ENCODE measurements at places on chromosomes 13 and 19.

DNA sequence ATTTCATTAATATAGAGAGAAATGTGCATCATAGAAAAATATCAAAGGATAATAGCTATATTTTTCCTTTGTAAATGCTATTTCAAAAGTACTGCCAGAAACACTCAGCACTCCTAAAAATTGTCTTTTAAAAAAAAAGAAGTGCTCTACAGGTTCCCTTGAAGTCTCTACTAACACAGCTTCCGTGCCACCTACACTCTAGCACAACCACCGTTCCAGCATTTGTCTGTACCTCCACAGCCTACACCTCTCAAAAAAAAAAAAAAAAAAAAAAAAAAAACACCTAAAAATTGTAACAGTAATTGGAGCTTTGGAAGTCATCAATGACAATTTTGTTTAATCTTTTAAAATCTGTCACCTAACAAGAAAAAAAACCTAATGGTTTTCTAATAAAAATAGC, 485.6 kb downstream of the MYO16 start:
- no peak for DNase-seq

DNA sequence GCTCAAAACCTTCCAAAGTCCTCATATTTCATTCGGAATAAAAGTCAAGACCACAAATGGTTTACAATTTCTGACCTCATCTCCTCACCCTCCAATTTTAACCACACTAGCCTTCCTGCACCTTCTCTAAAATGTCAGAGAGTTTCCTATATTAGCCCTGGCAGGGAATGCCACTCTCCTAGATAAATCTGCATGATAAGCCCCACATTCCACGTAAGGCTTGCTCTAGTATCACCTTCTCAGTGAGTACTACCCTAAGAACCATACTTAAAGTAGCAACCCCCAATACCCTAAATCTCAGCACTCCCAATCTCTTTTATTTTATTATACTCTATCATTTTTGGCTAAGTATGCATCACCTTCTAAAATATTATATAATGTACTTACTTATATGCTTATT, 100.5 kb upstream of the SLITRK5 start:
- DNase-seq = no peak

DNA sequence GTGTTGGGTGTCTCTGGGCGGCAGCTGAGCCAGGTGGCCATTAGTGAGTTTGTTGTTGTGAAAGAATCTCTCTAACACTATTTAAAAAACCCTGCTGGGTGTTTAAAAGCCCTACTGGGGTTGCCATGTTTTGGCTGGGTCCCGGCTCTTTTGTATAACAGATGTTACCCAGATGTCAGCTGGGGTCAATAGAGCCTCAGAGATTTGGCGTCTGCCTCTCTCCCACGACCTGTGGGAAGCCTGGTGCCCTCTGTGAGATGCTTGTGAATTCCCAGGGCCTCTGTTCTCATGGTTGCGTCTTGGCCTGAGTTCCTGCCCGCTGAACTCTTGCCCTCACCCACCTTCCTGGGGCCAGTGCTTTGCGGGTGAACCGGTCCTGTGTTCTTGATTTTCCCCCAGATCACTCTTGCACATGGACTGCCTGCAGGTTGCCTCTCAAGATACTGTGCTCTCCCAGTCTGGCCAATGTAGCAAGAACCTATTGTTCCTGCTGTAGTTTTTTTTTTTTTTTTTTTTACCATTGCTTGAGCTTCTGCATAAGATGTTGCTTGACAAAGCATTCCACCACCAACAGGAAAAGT, 9.5 kb downstream of the NFILZ start:
- no peak for DNase-seq

DNA sequence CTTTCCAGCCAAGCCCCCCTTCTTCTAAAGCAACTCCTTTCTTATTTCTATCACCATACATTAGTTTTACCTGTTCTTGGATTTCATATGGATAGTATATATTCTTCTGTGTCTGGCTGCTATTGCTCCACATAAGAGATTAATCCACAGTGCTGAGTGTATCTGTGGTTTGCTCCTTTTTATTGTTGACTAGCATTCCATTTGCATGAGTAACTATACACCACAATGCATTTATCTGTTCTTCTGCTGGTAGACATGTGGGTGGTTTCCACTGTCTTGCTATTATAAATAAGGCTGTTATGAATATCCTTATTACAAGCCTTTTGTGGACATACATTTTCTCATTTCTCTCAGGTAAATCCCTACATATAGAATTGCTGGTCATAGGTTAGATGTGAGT, 138.2 kb downstream of the SLC7A1 start:
- DNase-seq = peak; percentile 88

DNA sequence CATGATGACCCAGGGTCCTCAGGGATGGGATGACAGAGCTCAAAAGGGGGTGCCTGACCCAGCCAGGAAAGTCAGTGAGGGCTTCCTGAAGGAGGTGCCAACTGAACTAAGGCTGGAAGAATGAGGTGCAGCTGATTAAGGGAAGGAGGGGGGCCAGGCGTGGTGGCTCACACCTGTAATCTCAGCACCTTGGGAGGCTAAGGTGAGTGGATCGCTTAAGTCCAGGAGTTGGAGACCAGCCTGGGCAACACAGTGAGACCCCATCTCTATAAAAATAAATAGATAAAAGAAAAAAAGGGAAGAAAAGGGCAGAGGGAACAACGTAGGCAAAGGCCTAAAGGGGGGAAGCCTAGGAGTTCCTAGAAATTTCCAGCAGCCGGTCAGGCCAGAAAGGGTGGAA, 9.1 kb upstream of the LYPD3 start:
- no peak for DNase-seq

- peak; percentile 99 for DNase-seq
These were observed at the start of gene EIF3K for GRCh38 chr19:38618590-38619360. Gene EIF3K (plus strand): TSS chr19:38619188. CDS start chr19:38619269, 81 bp downstream.

DNA sequence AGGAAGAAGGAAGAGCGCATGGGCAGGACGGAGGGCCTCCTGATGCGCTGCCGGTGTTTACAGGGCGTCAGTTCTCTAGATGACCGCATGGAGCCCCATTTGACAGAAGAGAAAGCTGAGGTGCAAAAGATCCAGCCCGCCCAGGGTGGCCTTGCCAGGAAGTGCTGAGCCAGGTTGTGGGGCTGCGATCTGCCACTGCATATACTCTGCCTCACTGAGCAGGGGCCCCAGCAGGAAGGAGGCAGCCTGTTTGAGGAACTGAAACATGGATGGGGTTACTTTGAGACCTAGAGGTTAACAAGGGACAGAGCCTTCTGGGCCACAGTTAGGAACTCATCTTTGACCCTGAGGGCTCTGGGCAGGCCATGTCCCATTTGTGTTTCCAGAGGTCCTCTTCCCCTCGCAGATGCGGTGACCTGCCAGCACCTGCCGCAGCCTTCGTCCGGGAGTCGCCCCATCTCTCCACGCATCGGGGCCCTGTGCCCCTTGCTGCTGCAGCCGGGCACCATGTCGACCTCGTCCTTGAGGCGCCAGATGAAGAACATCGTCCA, 3.2 kb downstream of the EPN1 start:
- DNase-seq = no peak

GRCh38 chr19:51702103-51702824, 9.1 kb downstream of the SPACA6 start:
- DNase-seq = peak; percentile 84

- DNase-seq = no peak
These were observed 6.5 kb upstream of the TNFSF9 start for GRCh38 chr19:6524311-6524710.

DNA sequence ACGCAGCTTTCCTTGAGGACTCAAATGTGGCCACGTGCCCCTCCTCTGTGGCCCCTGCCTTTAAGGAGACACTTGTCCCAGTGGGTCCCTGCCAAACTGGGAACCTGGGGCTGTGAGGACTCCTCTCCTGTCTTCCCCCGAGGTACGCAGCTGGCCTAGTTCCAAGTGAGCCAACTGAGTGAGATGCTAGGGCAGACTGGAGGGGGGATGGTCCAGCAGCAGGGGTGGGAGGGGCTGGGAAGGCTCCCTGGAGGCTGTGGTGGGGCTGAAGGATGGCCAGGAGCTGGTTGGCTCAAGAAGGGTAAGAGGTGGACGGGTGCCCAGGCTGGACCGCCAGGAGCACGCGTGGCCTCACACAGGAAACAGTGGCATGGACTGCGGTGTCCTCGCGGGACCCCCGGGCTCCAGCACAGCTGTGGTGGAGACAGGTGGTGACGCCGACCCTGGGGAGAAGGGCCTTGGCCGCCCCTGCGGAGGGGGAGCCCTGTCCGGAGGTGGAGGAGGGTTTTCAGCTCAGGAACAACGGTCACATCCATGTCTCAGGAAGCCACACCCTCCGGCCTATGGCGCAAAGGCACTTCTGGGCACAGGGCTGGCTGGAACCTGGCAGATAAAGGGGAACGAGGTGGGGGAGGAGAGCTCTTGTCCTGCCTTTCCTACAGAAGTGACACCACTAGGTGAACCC, 45.8 kb downstream of the MLLT1 start:
- no peak for DNase-seq

DNA sequence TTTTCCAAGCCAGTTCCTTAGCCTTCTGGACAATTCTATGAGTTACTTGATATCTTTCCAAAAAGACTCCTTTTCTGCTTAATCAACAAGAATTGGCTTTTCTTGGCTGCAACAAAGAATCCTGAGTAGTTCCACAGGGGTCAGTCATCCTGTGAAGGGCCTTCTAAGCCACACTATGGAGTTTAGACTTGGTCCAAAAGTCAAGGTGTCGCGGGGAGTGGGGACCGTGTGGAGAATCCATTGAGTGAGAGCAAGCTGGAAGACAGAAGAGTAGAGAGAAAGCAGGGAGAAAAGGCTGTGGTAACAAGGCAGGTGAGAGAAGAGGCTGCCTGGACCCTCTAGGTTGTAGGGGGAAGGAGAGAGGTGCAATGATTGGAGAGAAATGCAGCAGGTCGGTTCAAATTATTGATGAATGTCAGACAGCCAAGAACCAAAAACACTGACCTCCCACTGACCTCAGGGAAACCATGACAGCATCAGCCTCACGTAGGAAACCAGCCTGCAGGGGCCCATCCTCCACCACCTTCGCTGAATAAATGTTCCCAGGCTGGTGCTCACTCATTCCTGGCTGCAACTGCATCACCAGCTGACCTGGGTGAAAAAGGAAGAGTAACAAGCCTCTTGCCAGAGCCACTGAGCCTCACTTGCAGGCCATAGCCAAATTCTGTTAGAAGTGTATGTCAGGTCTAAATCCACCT, 7.1 kb upstream of the IFT88 start:
- DNase-seq = no peak

DNA sequence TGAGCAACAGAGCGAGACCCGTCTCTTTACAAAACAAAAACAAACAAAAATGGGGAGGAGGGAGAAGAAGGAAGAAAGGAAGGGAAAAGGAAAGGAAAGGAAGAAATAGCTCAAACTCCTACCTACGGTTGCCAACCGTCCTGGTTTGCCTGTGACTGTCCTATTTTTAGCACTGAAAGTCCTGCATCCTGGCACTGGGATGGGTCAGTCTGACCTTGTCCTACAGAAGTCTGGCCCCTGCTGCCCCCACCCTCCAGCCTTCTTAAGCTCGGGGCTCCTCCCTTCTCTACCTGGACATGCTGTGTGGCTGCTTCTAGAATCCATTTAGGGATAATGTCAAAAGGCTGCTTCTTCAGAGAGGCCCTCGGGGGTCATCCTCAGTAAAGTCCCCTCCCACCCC, 1.2 kb upstream of the STXBP2 start:
- DNase-seq = no peak
